ENCODE measurements at places on chromosomes 12 and 14.

- no peak for DNase-seq
Measured at GRCh38 chr12:29082522-29082921, 66.6 kb upstream of the FAR2 start.

DNA sequence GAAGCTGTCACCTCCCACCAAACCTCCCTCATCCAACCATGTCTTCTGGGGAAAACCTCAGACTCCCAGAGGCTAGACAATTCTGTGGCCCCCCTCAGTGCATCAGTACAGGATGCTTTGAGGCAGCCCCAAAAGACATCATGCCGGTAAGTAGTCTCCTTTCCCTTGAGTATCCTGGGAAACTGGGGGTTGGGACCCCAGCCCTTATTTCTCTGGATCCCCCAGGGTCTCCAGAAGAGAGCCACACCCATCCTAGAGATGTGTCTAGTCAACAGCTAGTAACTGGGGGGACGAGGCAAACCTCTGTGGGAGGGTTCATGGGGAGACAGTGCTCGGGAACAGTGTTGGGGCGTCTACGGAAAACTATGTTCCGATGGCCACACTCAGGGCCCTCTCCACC, 974.2 kb upstream of the TMEM132C start:
- DNase-seq = no peak

DNA sequence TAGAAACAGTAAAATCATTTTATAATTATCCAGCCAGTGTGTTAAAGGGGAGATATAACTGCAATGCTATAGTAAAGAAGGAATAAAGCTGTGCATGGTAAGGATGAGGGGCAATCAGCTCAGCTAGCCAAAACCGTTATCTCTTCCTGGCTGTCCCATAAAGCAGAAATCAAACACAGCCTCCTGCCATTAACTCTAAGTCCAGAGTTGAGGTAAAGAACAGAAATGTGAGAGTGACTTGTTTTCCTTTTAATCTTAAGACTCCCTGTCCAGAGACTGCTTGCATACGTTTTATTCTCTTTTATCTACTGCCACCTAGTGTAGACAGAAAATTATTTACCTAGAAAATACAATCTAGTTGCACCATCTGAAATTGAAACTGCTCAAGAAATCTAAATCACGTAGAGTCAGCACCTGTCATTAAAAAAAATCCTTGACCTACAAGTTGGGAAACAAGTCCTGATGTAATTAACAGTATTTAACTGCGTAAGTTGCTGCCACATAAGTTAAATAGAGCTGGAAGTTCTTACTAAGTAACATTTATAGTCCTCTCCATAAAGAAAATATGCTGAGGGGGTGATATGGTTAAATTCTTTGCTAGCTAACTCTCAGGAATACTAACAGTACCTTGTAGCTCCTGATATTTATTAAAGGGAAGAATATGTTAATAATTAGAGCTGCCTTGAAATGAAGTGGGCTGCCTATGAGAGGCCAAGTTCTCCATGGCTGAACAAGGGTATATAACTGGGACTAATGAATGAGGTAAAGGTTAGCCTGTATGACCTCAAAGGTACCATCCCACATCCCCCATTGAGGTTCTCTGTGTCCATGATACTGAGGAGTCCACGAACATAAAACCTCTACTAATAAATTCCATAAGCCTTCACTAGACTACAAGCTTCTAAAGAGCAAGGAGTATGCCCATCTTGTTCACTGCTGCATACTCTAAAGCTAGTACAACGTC, 62.7 kb downstream of the GALNT4 start:
- no peak for DNase-seq

DNA sequence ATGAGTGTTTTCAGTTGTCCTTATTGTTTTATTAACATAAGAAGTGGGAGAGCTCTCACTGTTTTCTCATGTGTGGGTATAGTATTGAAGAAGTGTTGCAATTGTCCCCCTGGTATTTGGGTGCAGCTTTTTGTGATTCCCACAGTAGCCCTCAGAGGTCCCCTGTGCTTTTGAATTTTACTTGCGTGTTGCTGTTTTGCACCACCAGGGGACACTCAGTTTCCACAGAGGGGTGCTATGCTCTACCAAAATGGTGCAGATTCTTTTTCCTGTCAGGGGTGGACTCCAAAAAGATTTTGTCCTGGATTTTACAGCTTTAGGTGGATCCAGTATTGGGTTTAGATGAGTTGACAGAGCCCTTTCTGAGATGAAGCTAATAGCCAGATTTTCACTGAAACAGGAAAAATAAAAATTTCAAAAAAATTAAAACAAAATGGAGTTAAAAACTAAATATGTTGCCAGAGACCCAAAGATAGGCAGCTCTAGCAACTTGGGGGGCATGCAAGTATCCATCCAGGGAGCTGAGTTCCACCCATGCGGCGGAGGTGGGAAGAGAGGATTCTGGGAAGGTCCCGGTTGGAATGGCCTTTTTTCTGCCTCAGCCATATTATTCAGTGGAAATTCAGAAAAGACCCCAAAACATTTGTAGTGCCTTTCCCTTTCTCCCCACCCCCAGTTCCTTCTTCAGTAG, 50.2 kb downstream of the TTLL5 start:
- DNase-seq = no peak

GRCh38 chr12:3834774-3835173, 38.4 kb downstream of the PARP11 start:
- DNase-seq = no peak

- no peak for DNase-seq
Measured at GRCh38 chr12:121314431-121314830, 17.9 kb upstream of the CAMKK2 start.

GRCh38 chr14:67892466-67893100, 73.0 kb downstream of the RAD51B start:
- DNase-seq = no peak

DNA sequence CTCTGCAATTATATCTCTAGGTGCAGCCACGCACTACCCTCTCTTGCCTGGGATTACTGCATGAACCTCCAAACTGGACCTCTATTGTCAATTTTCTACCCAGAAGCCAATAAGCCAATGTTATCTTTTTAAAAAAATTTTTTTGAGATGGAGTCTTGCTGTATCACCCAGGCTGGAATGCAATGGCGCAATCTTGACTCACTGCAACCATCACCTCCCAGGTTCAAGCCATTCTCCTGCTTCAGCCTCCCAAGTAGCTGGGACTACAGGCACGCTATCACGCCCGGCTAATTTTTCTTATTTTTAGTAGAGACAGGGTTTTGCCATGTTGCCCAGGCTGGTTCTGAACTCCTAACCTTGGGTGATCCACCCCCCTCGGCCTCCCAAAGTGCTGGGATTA, 11.2 kb upstream of the PXN start:
- no peak for DNase-seq

GRCh38 chr12:123607756-123608155, 5.9 kb downstream of the DDX55 start:
- no peak for DNase-seq

- no peak for DNase-seq
Measured at GRCh38 chr12:127233016-127233415, 1034.0 kb upstream of the TMEM132C start.

DNA sequence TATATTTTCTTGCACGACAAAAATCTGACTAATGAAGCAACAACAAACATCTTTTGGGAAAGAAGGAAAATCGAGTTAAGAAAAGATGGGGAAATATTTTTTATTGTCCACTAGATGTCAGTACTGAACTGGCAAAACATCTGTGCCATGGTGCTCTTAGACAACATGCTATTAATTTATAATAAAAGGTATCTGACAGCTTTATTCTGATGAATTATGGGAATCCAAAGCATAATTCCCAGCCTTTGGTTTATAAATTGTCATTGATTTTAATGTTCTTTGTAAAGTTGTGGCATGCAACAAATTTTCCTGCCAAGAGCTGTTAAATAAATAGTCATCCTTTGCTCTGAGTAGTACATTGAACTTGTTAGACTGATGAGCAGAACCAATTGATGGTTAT, 231.2 kb downstream of the ETNK1 start:
- no peak for DNase-seq

GRCh38 chr12:75432924-75433323, 42.0 kb downstream of the GLIPR1L2 start:
- DNase-seq = no peak

DNA sequence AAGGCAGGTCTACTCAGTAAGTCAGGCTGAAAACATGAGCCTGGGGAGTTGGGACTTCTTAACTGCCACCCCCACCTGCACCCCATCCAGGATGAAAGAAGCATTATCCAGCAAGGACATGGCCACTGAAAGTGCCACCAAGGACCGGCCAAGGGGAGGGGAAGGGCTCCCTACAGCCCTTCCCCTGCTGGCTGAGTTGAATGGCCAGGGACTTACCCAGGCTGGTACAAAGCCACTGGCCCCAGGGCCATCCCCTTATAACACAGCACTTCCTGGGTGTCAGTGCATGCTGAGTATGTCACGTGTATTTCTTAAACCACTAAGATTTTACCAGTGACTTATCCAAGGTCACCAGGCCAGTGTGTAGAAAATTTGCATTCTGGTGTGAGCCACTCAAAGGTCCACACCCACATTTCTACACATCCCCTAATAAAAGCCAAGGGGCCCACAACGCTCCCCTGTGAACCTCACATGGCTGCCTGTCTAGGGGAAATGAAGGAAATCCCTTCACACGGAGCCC, 29.3 kb upstream of the ZFP36L1 start:
- no peak for DNase-seq
